ENCODE measurements at places on chromosomes 12 and 14.

GRCh38 chr12:48972213-48972951, 847 bp upstream of the WNT10B start:
- peak; percentile 48 for DNase-seq

GRCh38 chr12:54195737-54196347, 7.1 kb upstream of the SMUG1 start:
- DNase-seq: no peak

DNA sequence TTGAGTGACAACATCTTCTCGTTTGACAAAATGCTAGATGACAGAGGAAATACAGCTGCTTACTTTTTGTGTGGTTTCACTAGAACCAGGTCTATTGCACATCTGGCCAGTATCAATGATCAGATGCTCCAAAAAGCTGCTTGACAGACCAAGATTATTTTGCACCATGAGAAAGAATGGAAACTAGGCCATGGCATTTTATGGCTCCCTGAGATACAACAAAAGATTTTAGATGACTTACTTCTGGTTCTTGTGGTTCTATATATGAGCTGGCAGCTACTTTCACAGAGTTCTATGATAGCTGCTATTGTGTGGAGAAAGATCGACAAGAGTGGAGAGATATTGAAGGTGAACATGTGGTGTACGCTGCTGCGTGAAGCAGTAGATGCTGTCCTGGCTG, 25.9 kb upstream of the PPFIBP1 start:
- no peak for DNase-seq

DNA sequence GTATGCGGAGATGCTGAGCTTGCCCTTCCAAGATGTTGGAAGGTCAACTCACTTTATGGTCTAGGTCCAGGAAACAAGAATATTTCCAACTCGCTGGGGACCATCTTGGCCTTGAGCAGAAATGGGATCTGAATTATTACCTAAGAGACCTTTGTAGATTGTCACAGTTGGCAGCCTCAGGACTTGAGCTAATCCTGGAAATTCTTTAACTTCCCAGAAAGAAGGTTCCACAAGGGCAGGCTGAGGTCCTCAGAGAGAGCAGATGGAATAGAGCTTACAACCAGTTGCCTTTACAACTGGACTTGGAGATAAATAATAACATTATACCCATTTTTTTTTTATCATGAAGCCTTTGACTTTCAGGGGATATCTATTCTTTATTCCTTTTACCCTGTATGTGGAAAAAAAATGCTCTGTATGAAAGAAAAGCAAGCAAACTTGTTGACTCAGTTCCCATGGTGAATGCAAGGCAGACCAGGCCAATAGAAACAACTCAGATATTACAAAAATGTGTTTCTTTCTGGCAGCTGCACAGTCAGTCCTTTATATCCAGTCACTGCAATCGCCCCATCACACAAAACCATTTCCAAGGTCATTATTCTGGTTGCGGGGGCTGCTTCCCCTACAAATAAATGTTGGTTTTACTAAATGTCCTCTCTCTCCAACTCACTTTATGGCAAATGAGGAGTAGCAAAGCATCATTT, 401.4 kb downstream of the ZFP36L1 start:
- no peak for DNase-seq

DNA sequence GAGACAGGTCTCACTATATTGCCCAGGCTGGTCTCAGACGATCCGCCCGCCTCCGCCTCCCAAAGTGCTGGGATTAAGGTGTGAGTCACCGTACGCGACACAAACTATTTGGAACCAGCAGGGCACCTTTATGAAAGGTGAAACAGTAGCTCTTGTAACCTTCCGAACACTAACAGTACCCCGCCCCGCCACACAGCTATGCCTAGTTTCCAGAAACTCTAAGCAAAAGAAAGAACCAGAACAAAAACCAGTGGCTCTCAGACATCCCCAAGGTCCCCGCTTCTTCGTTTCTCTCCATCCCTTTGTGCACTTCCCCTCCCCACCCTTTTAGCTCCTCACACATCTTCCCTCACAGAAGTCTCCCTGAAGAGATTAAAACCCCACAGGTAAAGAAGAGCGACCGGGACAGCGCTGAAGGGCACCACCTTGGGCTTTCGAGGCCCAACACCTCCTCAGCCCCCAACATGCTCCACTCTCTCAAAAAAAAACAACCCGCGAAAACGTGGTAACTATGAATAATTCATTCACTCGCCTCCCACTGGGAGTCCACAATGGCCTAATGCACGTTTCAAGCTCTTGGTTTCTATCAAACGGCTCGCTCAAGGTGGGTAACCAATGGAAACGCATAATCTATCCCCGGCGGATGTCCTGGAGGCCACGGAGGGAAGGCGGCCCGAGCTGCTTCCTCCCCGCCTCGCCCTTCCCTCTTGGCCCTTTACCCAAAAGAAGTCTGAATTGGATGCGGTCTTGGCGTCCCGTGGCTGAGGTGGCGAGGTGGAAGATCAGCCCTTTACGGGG, 877 bp downstream of the BAG5 start:
- DNase-seq: no peak

DNA sequence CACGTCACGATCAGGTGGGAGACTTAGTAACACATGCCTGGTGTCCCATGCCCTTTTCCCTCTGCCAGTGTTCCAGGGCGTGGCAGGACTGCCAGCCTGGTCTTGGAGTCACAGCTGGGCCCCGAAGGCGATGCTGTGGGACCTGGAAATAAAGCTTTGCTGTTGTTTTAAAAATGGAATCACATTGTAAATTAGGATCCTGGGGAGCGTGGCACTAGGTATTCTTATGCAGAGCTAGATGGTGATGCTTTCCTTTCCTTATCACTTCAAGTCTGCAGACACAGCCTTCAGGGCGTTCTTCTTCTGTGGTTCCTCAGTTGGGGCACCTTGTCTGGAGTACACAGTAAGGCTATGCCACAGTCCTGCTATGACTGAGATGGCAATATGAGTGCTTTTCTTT, 64.6 kb downstream of the BICD1 start:
- no peak for DNase-seq

GRCh38 chr12:32921397-32921796, 24.8 kb upstream of the PKP2 start:
- no peak for DNase-seq

DNA sequence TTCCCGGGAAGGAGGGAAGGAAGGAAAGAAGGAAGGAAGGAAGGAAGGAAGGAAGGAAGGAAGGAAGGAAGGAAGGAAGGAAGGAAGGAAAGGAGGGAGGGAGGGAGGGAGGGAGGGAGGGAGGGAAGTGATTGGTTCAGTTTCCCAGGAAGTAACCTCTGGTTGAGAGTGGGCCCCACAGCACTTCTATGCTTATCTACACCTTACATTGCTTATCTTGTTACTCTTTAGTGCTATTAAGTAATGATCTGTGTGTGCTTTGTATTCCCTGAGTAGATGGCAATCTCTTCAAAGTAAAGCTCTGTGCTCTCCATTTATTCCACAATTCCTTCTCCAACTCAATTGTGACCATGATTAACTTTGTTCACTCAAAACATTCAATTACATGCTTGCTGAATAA, 74.6 kb downstream of the SLC38A4 start:
- DNase-seq: no peak

GRCh38 chr12:53051058-53051880, 1.4 kb downstream of the TNS2 start:
- no peak for DNase-seq

DNA sequence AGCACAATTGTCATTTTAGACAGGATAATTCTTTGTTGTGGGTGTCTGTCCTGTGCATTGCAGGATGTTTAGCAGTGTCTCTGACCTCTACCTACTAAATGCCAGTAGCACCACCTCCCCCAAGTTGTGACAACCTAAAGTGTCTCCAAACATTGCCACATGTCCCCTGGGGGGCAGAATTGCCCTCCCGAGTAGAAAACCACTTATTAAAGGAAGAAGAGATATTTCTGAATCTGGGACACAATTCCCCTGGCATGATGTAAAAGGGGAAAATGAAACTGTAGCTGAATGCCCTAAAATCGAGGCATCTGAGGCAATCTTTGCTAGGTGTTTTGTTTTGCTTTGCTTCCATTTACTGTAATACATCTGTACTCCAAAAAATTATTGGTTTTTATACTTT, 116.8 kb upstream of the NAP1L1 start:
- no peak for DNase-seq

- DNase-seq: no peak
These were observed 41.3 kb upstream of the CTDSP2 start for GRCh38 chr12:57887631-57888408.

GRCh38 chr12:31206038-31206670, 119.8 kb downstream of the SINHCAF start:
- DNase-seq: no peak

DNA sequence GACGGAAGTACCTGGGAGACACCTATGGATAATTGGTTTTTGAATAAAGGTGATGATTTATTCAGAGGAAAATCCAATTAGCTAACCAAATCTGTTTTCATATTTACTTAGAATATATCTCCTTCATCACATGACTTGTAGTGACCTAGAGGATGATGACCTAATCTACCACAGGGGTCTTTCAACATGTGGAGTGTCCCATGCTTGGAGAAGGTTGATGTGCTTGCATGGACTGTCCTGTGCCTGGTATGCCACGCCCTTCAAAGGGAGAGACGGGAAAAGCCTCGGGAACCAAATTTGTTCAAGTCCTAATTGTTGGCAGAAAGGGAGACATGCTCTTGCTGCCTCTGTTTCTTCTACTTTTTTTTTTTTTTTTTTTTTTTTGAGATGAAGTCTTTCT, 11.8 kb upstream of the PAPLN start:
- DNase-seq: no peak

GRCh38 chr12:87807086-87807485, 222.1 kb downstream of the C12orf50 start:
- no peak for DNase-seq

- DNase-seq: no peak
These were observed 39.6 kb downstream of the BRMS1L start for GRCh38 chr14:35865611-35866324.

DNA sequence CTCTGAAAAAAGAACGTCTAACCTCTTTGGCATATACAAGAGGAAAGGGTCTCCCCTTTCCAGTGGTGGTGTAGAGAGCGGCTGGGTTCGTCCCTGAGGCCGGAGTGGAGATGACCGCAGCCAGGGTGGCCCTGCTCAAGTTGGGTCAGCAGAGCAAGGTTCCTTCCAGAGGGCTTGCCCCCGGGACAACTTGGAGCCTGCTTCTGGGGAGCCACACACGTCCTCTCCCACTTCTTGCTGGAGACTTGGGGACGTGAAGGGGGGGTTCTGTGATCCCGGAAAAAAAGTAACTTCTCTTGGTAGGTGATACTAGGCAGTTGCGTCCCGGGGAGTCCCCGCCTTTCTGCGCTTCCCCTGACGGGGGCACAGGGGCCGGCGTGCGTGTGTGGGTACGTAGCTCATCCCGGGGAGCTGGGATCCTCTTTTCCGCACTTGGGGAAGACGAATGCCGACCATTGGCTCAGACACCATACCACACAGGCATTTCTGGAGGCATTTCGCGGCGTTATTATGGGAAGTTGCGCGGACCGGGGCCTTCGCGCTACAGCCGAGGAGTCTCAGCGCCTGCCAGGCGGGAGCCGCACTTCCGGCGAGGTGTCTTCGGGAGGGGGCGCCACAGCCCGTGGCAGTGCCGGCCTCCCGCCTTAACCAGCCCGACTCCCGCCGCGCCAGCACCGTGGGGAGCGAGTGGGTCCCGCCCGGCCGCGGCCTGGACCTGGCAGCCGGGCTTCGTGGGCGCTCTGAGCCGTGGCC, 14.8 kb upstream of the PAX9 start:
- no peak for DNase-seq

DNA sequence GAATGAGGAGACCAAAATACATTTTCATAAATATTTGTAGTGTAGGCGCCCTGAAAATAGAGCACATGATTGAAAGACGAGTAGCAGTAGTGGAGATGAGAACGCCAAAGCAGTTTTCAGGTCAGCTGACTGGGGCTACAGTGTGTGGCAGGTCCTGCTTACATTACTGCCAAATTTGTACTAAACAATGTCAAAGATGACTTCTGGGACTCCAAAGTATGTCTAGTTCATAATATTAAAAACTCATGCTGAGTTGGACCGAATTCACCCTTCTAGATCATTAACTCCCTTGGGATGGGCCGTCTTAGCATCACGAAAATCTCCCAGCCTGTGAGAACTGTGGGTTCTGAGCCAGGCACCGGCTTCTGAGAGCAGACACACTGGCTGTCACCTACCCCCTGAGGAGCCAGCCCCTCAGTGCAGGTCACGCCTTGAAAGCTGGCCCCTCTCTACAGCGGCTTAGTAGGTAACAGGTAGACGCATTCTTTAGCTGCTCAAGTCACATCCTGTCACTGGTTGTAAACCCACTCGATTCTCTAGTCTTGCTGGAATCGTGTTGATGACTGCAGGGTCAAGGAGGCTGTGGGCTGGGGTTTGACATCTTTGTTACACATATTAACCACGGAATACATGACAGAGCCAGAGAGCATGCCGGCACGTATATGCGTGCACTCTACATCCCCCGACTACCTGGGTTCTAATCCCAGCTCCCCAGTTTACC, 210.4 kb downstream of the ETV6 start:
- DNase-seq: no peak

DNA sequence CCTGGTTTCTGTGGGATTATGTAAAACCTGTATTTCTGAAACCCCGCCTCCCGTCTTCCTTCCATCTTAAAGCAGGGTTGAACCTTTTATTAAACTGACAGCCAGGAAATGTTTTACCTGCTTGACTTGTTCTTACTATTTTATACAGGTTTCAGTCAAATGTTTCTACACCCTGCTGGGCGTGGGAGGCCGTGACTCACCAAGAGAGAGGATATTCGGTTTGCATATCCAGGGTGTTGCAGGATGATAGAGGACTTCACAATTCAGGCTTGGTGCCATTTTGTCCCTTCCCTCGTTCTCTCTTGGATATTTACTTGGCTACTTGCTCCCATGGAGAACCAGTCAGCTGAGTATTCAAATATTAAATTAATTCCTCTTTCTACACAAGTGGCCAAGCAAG, 69.7 kb downstream of the ARF6 start:
- no peak for DNase-seq

DNA sequence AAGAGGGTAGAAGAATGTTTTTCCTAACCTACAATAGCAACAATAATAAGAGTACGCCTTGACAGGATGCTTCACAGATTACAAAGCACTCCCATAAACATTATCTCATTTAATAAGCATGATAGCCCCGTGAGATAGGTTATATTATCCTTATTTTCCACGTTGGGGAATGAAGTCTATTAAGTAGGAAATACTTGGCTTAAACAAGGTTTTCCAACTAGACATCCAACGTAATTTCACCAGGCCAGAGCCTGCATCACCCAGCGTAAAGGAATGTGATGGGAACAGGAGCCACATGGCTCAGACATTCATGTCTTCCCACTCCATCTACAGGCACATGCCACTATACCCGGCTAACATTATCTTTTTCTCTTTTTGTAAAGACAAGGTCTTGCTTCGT, 223.4 kb upstream of the AMIGO2 start:
- no peak for DNase-seq
